ENCODE measurements at places on chromosomes 11 and 22.

DNA sequence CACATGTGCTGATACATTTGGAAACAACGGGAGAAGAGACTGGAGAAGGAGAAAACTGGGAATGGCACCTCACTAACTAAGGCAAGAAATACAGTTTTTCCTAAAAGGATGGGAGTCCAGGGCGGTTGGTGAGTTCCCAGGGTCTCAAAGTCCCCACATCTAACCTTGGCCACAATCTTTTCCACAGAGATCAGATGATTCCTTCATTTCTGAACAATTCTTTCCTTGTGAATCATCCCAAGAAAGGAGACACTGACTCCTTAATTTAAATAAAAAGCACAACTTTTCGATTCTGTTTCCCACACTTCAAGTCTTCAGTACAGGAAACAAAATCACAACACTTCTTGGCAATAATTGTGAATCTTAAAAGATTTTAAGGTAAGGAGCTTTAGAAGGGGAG is 384.7 kb downstream of the DCDC1 start:
- no peak for DNase-seq

- no peak for DNase-seq
Observed at GRCh38 chr11:97729546-97730272, 1291.0 kb upstream of the CNTN5 start.

DNA sequence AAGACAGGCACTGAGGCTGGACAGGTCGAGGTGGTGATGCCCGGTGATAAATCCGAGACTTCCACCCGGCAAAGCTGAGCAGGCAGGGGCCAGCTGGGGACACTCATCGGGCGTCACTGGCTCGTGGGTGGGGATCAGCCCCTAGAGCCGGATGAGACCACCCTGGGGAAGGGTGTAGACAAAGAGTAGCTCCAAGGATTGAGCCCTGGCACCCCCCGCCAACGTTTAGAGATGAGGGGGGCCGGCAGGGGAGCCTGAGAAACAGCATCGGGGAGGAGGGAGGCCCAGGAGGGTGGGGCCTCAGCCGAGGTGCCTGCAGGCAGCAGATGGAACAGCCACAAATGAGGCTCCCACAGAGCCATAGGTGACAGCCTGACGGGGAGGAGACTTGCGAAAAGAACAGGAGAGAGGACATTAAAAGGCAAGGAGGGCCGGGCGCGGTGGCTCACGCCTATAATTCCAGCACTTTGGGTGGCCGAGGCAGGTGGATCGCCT is 27.4 kb upstream of the CBX7 start:
- no peak for DNase-seq

DNA sequence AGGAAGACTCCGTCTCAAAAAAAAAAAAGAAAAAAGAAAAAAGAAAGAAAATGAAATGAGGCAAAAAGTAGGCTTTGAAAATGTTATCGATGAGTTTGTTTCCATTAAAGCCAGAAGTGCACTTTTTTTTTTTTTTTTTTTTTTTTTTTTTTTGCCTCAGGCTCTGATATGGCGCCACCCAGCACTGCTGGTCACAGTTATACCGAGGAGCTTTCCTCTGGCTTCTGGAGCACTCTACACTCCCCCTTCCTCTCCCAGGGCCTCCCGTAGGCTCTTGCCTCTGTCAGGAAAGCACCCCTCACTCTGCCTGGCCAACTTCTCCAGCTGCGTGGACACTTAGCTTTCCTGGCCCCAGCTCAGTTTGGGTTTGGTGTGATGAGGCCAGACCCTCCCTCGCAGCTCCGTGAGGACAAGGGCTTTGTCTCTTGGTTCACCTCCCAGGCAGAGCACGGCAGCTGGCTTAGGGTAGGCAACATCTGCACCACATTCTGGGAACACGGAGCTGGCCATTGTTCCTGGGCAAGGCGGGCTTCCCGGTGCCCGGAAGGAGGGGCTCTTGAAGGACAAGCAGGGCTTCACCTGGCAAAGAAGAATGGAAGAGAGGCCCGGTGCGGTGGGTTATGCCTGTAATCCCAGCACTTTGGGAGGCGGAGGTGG is 16.9 kb downstream of the FADS2 start:
- no peak for DNase-seq

DNA sequence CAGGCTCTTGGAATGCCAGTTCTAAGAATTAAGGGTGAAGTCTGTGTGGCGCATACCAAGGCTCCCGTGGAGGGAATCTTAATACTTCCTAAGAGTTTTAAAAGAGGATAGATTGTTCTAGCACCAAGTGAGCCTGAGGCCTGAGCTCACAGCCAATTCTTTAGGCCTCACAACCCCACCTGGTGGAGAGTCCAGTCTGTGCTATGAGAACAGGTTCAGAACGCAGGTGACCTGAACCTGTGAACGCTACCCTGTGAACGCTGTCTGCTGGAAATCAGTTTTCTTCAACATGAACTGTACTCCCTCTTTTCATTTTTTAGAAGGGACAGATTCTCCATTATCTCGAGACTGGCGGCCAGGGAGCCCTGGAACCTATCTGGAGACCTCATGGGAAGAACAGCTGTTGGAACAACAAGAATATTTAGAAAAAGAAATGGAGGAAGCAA is 43.2 kb upstream of the DLAT start:
- DNase-seq = peak; percentile 53
